ENCODE measurements at places on chromosomes 7 and 10. TPM values are rescaled to one million over a fixed set of nuclear protein-coding genes. Genes with fewer than 3 reads are reported as not detected.

CNPY1 gene
- not detected for total RNA-seq

NYAP1 gene
- total RNA-seq: 0.67 TPM

FAM13C gene
- not detected for total RNA-seq

SYT15 gene
- total RNA-seq: 1.6 TPM

C7orf33 gene
- total RNA-seq: not detected

CHN2 gene
- total RNA-seq: 0.91 TPM

NAT16 gene
- total RNA-seq: not detected

Data from activated T-cell treated with anti-CD3 and anti-CD28 coated beads, Interleukin-2, amount 50 U/mL, for 72 hours (primary cell).